ENCODE measurements at places on chromosomes 4 and X.

DNA sequence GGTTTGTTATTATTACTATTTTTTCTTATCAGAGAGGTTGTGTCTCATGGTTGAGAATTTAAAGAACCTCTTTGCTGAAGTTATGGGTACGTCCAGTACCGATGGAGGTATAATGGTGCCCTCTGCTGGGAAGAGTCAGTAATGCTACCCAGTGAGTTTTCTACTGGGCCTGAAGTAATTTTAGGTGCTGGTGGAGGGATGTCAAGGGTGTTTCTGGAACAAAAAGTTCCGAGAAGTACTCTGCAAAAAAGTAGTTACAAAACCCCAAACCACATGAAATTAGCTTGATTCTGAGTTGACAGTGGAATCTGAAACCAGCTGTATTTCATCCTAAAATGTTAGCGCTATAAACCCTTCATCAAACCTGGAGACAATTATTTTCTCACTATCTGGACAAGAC lies 102.5 kb upstream of the MID1 start:
- peak; percentile 54 for DNase-seq

- DNase-seq, result no peak
These were observed 150.9 kb downstream of the SLC10A7 start for GRCh38 chr4:146370841-146371240.

GRCh38 chr4:149409146-149409545 lies 406.5 kb downstream of the IQCM start:
- DNase-seq, result no peak

GRCh38 chrX:148588649-148589310 lies 88.4 kb downstream of the AFF2 start:
- DNase-seq, result no peak

GRCh38 chrX:16852617-16853179 lies 17.5 kb downstream of the RBBP7 start:
- DNase-seq, result no peak

GRCh38 chr4:7462509-7462971 lies 27.8 kb upstream of the PSAPL1 start:
- peak; percentile 73 for DNase-seq

GRCh38 chrX:28180096-28180495 lies 198.8 kb upstream of the DCAF8L1 start:
- no peak for DNase-seq

DNA sequence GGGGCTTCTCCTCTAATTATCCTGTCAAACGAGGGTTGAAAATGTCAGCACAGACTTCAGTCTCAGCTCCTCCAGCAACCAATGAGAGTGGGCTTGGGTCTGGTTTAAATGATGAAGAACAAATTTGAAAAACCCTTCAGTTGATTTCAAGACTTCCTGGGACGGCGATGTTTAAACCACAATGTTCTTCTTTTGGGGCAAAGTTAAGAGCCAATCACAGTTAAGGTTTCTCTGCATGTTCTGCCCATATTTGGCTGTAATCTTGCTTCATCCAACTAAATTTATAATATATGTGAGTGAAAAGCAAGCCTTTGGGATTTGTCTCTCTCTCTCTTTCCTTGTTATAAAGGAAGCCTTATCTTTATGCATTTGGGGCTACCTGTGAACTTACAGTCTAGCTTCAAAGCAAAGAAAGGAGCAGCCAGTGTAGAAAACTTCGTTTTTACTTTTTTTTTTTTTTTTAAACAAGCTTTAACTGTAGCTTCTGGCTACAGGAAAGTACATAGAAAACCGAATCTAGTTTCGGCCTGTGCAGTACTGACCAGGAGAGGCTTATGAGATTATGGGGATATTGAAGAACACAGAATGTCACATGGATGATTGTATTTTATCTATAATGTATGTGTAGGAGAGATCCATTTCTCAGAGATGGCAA lies 46.8 kb upstream of the FAM9C start:
- DNase-seq, result no peak

GRCh38 chr4:48841045-48841827 lies 10.3 kb downstream of the OCIAD1 start:
- no peak for DNase-seq

GRCh38 chr4:36313301-36313700 lies 31.9 kb downstream of the DTHD1 start:
- DNase-seq, result no peak

GRCh38 chrX:12988797-12989196 lies 13.9 kb downstream of the TMSB4X start:
- DNase-seq, result no peak

- no peak for DNase-seq
These were observed 49.4 kb downstream of the UBA6 start for GRCh38 chr4:67651536-67651935.

GRCh38 chr4:15007201-15007600 lies 4.9 kb downstream of the CPEB2 start:
- no peak for DNase-seq
